ENCODE measurements at places on chromosomes 3 and 15.

DNA sequence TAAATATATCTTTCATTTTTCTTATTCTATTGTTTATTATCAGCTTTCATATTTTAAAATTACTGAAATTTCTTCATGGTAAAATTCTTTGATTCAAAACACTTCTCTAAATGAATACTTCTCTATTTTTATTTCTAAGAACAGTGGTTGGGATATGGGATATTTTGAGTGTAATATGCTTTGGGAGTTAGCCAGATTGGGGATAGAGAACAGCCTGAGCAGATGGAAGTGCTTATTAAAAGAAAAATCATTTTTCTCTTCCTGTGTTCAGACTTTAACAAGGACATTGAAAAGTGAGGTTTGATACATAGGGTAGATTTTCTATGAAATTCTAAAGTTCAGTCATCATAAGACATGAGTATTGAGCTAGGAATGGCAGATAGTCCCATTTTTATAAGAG is 84.8 kb downstream of the COL6A5 start:
- DNase-seq, result no peak

GRCh38 chr3:7346364-7346763 is 485.4 kb downstream of the GRM7 start:
- DNase-seq, result no peak

- DNase-seq, result peak; percentile 75
Measured at GRCh38 chr15:87826119-87826747, 430.3 kb downstream of the NTRK3 start.

GRCh38 chr3:87268646-87269211 is 7.7 kb downstream of the POU1F1 start:
- no peak for DNase-seq

GRCh38 chr15:90078965-90079364 is 23.3 kb downstream of the IDH2 start:
- DNase-seq, result no peak

- DNase-seq, result no peak
Measured at GRCh38 chr3:173501931-173502489, 104.5 kb downstream of the NLGN1 start.
